ENCODE measurements at places on chromosomes 6 and 20.

DNA sequence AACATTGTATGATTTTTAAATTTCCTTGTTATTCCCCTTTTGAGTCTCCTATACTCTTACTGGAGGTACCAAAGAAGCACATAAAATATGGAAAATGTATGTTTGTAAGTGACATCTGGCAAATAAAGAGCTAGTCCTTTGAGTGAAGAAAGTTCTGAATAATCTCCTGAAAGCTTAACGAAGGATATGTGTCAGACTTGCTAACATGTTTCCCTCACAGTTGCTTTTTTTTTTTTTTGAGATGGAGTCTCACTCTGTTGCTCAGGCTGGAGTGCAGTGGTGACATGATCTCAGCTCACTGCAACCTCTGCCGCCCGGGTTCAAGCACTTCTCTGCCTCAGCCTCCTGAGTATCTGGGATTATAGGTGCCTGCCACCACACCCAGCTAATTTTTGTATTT lies 63.6 kb downstream of the STK4 start:
- DNase-seq = no peak

- DNase-seq = no peak
Measured at GRCh38 chr20:43046966-43047365, 142.7 kb downstream of the PTPRT start.

- no peak for DNase-seq
Measured at GRCh38 chr6:53979468-53980067, 131.7 kb upstream of the MLIP start.

DNA sequence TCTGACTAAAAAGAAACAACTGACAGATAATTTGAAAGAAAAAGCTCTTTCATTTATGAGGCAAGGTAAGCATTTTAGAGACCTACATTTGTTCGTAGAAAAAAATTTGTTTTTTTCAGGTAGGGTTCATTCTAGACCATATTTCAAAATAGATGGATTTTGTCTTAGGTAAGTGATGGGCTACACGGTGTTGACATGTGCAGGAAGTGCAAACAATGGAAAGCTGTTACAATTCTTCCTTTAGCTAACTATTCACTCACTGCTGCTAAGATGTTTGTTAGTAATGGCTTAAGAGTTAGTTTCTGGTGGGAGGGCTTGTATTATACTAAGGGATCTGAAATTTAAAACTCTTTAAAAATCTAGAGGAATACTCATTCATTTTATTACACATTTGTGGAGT lies 96.7 kb downstream of the CD109 start:
- DNase-seq = no peak

GRCh38 chr6:167506443-167507301 lies 181.8 kb downstream of the TTLL2 start:
- DNase-seq = no peak

DNA sequence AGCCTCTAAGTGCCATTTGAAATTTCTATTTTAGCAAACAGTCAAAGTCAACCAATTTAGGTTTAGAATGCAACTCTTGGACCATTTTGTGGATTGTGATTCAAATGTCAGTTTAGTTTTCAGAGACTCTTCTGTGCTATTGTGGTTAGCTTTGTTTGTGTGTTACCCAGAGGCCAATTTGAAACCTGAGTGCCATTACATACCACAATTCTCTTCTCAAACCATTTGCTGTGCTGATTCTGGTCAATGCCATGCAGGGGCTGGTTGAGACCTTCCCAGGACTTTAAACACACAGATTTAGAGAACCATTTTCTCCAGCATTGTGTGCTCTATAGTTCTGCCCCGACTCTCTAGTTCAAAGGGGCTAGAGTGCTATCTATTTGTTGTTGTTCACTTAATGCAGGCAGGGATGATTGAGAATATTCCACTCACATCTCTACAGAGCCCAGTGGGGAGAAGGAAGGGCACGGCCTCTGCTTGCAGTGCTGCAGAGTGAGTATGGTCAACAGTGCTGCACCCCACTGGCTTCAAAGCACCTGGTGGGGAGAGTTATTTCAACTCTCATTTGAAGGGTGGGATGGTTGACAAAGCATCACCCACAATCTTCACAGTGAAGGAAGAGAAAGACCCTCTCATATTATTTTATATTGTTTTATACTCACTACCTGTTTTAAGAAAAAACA lies 738.2 kb downstream of the COL12A1 start:
- no peak for DNase-seq

GRCh38 chr6:129604321-129604720 lies 105.7 kb downstream of the ARHGAP18 start:
- DNase-seq = no peak

DNA sequence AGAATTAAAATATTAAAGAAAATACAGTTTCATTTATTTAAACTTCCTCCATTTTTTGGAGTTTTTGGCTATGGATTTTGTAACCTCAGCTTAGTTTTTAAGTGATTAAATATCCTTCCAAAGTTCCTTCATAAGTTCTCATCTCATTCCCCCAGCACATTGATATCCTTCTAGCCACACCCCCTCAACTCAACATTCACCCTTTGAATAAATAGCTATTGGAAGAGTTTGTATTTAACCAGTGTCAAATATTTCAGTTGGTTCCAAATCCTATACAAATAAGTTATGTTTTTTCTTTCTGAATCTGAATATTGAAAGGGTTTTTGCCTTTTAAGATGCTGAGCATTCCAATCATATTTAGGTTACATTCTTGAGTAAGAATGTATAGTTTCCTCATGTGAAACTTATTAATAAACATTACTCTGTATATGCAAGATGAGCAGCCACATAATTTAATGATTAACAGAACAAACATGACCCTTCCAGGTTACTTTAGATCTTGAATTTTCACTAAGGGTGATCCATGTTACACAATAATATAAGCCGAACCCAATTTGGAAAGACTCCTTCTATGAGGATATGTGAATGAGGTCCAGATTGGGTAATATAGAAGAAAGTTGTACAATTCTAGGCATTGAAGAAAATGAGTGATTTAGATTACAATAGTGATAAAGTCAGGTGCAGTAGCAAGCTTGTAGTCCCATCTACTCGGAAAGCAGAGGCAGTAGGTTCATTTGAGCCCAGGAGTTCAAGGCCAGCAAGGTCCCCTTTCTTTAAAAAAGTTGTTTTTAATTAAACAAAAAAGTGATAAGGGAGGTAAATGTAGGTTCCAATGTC lies 13.6 kb downstream of the GLYATL3 start:
- no peak for DNase-seq

- DNase-seq = no peak
Measured at GRCh38 chr6:113331021-113331420, 526.1 kb upstream of the MARCKS start.

DNA sequence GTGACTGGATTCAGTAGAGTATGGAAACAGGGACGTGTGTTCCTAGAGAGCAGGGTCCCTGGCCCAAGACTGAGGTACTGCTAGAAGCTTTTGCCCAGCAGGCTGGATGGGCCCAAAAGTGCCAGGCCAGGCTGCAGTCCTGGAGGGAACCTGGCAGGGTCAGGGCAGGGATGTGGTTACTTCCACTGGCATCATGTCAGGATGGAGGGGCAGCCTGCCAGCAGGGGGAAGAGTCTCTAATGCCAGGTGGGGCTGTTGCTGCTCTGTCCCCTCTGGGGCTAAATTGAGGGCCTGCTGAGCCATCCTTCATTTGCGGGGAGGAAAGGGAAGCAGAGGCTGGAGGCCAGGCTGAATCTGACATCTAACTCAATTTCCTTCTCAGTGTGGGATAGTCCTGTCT lies 17.2 kb downstream of the ZDHHC14 start:
- DNase-seq = no peak

DNA sequence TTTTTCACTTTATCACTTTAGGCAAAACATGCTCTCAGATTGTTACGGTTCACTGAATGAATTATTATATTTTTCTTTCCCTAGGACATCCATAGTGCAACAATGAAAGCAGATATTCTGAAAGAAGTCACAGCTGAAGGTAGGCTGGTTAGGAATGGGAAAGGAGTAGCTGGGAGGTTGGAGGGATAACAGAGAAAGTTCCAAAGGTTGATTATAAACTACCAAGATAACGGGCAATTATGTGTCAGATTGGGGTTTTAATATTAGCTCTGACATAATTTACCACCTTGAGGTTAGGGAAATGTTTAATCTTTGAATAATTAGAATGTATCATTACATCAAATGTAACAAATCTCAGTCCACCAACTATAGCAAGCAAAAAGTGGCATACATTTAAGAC lies 96.5 kb downstream of the HTR1B start:
- DNase-seq = no peak

GRCh38 chr20:48648482-48649051 lies 179.2 kb downstream of the PREX1 start:
- no peak for DNase-seq

GRCh38 chr6:29853245-29853644 lies 25.6 kb downstream of the HLA-G start:
- no peak for DNase-seq

DNA sequence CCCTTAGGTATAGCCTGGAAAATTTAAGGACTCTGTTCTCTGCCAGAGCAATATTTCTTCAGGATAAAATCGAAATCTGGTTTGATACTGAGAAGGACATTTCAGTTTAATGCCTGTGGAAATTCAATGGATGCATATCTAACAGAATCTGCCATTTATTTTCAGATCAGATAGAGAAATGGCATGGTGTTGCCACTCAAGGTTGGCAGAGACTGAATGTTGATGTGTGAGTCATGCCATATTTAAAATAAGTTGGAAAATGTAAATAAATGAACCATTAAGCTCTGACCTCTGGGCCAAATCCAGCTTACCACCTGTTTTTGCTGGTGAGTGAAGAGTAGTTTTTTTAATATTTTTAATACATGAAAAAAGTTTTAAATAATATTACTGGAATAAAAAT lies 594.6 kb downstream of the DOK5 start:
- DNase-seq = no peak

- no peak for DNase-seq
Measured at GRCh38 chr6:122495612-122496011, 24.0 kb upstream of the SERINC1 start.

- DNase-seq = no peak
Measured at GRCh38 chr6:52454556-52454955, 34.4 kb downstream of the EFHC1 start.

DNA sequence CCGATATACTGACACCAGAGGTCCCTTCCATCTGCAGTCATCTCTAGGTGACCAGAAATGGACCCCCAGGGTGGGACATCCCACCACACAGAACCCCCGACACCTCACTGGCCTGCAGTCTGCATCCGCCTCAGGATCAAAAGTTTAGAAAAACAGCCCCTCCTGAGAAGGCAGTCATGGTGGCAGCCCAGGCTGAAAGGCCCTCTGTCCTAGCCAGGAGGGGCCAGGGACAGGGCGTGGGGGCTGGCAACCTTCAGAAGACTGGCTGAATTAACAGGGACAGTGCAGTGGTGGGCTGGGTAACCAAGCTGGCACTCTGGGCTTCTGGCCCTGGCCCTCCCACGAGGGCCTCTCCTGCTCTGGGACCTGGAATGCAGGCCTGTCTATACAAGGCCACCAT lies 34.3 kb upstream of the MDFI start:
- DNase-seq = peak; percentile 57

GRCh38 chr6:44086931-44087574 lies 40.2 kb downstream of the MRPL14 start:
- no peak for DNase-seq

DNA sequence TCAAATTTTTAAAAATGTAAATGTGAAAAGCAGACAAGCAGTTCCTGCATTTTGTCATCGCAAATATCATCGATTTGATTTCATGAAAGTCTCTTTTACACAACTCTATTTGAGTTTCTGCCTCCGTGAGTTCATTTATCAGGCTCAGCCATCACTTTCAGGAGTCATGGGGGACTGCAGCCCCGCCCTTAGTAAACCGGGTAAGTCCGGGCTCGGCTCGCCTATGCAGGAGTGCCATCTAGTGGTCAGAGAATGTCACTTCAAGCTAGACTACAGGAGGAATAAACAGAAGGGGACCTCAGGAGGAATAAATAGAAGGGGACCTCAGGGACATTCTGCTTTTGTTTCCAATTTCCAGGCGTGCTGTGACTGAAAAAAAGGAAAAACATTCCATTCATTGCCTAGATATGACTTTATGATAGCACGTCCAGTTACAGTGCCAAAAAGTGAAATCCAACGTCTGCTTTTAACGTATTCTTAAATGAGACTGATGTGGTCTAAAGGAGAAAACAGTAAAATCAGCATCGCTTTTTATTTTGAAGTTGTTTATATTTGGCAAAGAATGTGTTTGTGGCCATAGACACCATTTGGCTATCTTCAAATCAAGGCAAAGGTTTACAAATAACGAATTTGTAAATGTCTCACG lies 333.9 kb downstream of the HACE1 start:
- peak; percentile 81 for DNase-seq

DNA sequence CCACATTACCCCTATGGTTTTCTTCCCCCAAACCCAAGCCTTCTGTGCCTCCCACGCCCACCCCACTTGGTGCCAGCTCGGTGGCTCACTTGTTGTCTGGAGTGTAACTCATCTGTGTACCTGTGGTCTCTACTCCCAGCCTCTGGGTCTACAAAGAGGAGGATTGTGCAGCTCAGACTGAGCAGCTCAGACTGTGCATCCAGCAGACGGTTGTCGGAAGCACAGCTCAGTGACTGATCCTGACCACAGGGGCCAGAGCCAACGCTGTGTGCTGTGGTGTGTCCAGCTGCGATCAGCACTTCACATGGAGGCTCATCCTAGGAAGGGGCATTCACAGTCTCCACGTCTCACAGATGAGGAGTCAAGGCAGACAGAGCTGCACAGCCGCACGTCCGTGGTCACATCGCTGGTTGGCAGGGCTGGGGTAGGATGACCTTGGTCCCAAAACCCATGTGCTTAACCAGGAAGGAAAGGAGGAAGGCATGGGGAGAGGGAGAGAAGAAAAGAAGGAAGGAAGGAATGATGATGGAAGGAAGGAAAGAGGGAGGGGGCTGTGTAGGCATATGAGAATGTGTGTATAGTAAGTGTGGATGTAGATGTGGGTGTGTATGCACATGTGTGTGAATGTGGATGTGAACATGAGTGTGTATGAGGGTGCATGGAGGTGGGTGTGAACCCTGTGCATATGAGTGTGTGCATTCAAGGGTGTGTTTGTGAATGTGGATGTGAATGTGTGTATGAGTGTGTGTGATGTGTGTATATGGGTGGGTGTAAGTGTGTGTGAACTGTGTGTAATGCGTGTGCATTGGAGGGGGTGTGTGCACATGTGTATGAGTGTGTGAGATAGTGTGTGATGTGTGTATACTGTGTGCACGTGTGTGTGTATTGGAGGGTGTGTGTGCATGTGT lies 28.2 kb upstream of the STX16 start:
- no peak for DNase-seq

GRCh38 chr6:113146878-113147277 lies 710.3 kb upstream of the MARCKS start:
- no peak for DNase-seq

GRCh38 chr6:105135907-105136430 lies 43.8 kb downstream of the POPDC3 start:
- DNase-seq = no peak

- DNase-seq = no peak
Measured at GRCh38 chr20:18524646-18525045, 16.9 kb downstream of the SEC23B start.

- DNase-seq = no peak
Measured at GRCh38 chr20:20410678-20411077, 42.8 kb downstream of the INSM1 start.

GRCh38 chr6:148240461-148240840 lies 102.2 kb upstream of the SASH1 start:
- no peak for DNase-seq

Data from tibial artery (tissue), 4 donors.